T-helper 2 cell treated with Interferon-gamma antibody and Interleukin-4, amounts not matched to agents 5 μg/mL and 100 μg/mL, for 36 hours (primary cell): ENCODE measurements at places on chromosomes 5 and 9.

DNA sequence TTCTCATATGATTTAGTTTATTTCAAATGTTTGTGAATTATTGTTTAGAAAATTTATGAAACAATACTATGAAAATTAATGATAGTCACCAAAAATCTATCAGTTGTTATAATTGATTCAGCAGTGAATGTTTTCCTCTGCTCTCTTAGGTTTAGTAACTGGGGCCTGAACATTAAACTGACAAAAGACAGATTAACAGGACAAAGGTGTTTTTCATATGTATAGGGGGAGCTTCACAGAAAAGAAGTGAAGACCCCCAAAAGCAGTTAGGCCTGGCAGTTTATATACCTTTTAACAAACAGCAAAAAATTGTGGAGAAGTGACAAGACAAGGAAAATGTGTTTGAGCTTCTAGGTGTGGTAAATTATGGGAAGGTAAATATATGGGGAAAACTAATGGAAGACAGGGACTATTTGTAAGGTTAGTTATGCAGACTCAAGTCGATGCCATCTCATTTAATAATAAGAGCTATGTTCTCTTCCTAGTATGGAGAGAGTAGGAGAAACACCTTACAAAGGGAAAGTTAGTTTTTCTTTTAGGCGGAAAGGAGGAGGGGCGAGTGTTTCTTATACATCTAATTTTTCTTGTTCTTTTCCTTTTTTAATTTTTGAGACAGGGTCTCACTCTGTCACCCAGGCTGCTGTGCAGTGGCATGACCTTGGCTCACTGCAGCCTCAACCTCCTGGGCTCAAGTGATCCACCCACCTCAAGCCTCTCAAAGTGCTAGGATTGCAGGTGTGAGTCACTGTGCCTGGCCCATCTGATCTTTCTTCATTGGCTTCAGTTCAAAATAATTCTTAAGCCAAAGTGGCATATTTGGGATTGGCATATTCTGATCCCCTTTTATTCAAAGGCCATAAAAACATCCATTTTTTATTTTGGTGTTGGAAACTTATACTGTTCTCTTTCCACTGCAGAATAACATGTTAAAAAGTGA is 77.8 kb downstream of the C9orf153 start:
- DNase-seq: no peak

DNA sequence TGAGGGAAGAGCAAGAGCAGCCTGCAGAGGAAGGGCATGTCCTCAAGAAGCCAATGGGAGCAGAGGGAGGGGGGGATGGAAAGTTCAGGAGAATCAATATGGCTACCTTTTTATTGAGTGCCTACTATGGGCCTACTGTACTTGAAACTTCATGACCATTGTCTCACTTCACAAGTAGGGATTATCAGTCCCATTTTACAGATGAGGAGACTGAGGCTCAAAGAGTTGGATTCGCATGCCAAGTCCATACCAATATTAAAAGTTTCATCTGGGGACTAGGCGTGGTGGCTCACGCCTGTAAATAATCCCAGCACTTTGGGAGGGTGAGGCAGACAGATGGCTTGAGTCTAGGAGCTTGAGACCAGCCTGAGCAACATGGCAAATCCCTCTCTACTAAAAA is 40.0 kb downstream of the RFK start:
- DNase-seq: no peak

GRCh38 chr5:1000329-1000728 is 8.3 kb upstream of the NKD2 start:
- no peak for DNase-seq

GRCh38 chr5:158054223-158055110 is 195.5 kb upstream of the CLINT1 start:
- no peak for DNase-seq

DNA sequence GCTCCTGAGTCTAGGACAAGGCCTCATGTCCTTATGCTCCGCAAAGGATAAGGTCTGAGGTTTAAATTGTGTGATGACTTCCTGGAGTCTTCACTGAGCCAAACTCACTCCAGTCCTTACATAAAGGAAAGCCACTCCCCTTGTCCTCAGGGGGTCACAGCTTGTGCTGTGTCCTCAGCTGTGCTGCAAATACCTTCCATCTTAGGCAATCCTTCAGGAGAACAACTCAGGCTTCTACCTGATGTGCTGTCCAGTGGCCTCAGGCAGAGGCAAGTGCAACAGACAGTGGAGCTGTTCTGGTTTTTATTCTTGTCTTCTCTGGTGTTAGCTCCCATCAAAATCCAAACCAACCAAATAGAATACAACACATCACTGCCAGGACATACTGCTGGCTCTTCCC is 151.5 kb downstream of the TAF11L14 start:
- DNase-seq: no peak

DNA sequence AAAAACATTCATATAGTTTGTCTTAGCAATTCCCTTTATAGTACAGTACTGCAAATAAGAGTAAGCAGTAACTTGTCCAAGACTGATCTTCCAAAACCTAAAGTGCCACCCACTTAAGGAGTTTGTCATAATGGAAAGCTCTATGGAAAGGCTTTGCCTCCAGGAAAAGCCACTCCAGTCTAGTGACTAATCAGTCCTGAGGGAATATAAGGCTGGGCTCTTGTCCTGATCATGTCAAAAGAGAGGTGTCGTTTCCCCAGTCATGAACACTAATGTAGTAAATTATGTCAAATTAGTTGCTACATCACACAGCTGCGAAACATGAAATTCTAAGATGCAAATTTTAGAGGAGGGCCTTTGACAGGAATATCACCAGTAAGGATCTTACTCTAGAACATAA is 271.6 kb downstream of the GABRB2 start:
- no peak for DNase-seq

DNA sequence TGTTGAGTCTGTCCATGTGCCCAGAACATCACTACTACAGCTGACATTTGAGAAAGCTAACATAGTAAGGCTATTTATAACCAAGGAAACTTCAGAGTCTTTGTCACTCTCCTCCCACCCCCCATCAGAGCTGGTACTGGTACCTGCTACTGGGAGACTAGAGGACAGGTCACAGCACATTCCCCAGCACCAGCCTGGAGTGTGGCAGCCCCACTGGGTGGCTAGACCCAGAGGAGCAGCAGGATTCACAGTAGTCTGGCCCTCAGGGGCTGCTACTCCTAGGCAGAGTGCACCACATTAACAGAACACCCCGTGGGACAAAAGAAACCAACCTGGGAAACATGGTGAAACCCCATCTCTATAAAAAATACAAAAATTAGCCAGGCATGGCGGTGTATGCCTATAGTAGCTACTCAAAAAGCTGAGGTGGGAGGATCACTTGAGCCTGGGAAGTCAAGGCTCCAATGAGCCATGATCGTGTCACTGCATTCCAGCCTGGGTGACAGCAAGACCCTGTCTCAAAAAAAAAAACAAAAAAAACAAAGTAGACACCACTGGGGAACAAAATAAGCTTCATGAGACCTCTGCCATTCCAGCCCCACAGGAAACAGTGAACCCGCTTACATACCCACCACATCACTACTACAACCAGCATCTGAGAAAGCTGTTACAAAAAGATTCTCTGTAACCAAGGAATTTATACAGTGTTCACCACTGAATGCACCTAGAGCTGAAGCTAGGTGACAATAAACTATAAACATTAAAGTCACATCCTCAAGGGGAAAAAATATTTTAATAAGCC is 26.3 kb upstream of the PTGER4 start:
- no peak for DNase-seq

DNA sequence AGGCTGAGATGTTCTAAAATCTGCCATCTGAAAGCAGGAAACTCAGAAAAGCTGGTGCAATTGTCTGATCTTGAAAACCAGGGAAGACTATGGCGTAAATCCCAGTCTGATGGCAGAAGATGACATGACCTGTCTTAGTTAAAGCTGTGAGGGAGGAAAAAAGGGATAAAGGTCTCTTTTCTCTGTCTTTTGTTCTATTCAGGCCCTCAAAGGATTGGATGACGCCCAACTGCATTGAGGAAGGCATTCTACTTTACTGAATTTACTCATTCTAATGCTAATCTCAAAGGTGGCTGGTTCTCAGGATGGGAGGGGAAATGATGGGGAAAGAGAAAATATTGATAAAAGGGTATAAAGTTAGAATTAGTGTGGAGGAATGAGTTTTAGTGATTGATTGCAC is 312.8 kb upstream of the CTNND2 start:
- no peak for DNase-seq

- no peak for DNase-seq
Observed at GRCh38 chr5:143155455-143155854, 248.0 kb downstream of the NR3C1 start.

GRCh38 chr9:126439883-126440653 is 113.4 kb downstream of the MVB12B start:
- no peak for DNase-seq

GRCh38 chr5:90056911-90057705 is 352.4 kb downstream of the CETN3 start:
- DNase-seq: no peak

GRCh38 chr5:172597755-172598155 is 43.3 kb upstream of the NEURL1B start:
- no peak for DNase-seq

- no peak for DNase-seq
Observed at GRCh38 chr5:113680534-113680933, 167.0 kb downstream of the YTHDC2 start.

- DNase-seq: no peak
Observed at GRCh38 chr5:15510831-15511230, 10.9 kb downstream of the FBXL7 start.

DNA sequence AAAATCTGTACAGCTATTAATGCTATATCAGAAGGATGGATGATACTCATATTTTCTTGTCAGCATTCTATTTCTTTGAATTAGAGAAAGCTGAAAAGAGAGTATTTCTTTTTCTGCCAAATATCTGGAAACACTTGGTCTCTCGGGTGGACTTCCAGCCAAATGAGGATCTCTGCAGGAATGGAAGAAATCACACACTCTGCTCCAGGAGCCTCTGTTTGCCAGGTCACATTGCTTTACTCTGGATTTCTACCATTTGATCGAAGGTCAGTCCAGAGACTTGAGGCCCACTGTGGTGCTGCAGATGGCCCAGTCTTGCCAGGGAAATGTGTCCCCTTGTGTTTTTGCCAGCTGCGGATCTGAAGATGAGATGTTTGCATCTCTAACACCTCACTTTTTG is 154.1 kb downstream of the PCSK1 start:
- no peak for DNase-seq

DNA sequence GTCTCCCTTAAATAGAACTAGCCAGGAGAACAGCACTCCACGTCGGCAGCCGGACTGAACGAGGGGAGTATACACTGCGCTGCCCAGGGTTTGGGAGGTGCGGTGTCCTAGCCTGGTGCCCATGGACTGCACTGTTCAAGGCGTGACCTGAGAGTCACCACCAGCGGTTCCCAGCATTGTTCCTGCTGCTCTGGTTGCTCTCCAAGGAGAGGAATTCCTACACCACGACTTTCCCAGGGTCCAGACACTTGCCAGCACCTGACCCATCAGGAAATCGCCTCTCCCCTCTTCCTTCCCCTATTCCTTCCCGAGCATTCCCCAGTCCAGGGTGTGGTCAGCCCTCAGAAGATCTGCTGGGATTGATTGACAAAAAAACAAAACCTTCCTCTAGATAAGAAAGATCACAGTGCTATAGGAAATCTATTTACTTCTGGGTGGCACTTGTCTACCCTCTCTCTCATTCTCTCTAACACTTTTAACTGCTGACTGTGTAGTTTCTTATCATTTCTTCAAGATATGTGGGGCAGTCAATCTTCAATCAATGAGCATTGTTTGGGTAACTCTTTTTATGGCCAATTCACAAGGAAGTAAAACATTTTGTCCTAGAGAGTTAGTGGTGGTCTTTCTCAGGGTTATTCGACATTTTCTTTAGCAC is 297.8 kb upstream of the ACTBL2 start:
- no peak for DNase-seq

DNA sequence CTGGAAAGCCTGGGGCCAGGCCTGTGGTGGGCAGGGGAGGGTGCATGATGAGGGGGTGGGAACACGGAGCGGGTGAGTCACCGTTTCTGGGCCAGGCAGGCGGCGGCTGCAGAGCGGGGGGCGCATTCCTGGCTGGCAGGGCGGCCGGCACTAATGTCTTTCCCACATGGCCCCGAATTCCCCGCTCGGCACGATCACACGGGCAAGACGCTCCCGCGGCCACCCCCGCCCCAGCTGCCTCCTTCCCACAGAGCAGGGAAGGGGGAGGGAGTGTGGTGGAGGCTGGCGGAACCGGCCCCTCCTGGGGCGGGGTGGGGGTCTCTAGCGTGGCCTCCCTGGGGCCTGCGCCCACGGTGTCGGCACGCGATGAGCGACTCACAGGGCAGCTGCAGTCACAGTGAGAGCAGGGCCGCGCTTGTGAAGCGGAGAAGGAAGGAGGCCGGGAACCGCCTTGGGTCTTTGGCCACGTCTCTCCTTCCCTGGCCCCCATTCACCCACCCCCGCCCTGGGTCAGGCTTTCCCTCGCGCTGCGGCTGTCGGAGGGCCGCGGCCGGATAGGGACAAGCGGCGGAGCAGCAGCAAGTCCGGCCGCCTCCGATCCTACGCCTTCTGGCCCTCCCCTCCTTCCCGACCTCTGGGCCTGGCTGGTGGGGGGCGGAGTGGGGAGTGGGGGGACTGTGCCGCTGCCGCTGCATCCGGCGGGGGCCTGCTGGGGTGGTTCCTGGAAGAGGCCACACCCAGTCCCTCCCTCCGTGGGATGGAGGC is 48.9 kb downstream of the CXXC5 start:
- DNase-seq: no peak

- no peak for DNase-seq
Observed at GRCh38 chr5:161400583-161400982, 145.9 kb downstream of the GABRB2 start.

GRCh38 chr5:9776525-9776924 is 146.4 kb upstream of the TAS2R1 start:
- DNase-seq: no peak

- DNase-seq: no peak
Observed at GRCh38 chr5:172380987-172381643, 73.2 kb downstream of the SH3PXD2B start.

- DNase-seq: no peak
Observed at GRCh38 chr9:130833031-130833990, 1.7 kb upstream of the ABL1 start.

DNA sequence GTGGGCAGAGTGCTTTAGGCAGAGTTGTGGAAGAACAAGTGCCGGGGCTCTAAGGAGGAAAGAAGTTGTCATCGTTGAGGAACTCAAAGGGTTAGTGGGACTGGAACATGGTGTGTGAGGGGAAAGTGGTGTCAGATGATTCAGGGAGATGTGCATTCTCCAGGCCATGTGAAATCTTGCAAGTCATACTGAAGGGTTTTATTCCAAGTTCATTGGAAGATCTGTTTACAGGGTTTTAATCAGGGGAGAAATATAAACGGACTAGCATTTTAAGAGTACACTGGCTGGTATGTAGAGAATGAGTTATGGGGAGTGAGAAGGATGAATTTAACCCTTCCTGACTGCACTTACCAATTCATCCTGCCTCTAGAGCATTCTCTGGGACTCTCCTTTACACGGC is 49.3 kb downstream of the NR2F1 start:
- no peak for DNase-seq
